Choroid plexus epithelial cell (primary cell): ENCODE measurements at places on chromosomes 2 and 18.

DNA sequence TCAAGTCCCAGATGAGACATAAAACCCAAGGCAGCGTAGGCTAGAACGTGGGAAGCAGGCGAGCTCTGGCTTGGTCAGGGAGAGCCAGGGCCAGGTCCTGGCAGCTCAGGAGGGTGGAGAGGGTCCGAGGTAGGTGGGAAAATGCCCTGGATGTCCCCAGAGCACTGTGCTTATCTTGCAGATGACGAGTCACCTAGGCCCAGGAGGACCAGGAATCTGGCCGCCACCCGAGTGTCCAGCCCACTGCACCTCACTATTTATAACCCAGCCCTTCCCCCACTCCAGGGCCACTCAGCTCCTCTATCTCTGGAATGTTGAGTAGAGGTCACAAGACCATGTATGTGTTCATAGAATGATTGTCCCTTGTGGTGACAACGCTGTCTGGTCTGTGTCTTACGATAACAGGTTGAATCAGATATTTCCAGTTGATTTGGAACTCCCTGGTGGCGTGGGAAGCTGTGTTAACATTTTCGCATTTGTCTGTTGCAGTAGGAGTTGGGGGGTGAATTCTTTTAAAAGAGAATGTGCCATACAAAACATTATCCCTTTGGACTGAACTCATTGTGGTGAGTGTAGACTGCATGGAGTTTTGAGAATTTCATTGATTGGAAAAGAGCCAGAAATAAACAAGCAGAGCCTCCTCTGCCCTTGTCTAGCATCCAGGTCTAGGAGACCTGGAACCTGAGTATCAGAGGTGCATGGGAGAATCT, 47.5 kb downstream of the EMILIN2 start:
- DNase-seq = no peak

GRCh38 chr2:74102516-74102915, 45.2 kb downstream of the BOLA3 start:
- DNase-seq = no peak

- no peak for DNase-seq
Measured at GRCh38 chr2:42761554-42761953, 2.4 kb downstream of the OXER1 start.

DNA sequence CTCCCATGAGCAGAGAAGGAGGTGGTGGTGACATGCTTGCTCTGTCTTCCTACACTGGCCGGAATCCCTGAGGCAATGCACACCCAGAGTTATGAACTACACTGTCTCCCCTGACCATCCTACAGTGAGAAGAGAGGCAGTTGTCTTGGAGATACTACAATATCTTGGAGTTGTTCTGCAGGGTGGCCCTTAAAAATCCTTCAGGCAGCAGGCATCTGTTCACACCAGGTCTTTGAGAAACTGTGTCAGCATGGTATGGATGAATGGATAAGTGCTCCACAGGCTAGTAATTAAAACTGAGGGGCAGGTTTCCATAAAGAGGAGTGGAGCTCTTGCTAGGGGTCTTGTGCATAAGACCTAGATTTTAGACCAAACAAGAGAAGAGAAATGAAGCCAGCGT, 223.7 kb upstream of the COPS8 start:
- DNase-seq = no peak

DNA sequence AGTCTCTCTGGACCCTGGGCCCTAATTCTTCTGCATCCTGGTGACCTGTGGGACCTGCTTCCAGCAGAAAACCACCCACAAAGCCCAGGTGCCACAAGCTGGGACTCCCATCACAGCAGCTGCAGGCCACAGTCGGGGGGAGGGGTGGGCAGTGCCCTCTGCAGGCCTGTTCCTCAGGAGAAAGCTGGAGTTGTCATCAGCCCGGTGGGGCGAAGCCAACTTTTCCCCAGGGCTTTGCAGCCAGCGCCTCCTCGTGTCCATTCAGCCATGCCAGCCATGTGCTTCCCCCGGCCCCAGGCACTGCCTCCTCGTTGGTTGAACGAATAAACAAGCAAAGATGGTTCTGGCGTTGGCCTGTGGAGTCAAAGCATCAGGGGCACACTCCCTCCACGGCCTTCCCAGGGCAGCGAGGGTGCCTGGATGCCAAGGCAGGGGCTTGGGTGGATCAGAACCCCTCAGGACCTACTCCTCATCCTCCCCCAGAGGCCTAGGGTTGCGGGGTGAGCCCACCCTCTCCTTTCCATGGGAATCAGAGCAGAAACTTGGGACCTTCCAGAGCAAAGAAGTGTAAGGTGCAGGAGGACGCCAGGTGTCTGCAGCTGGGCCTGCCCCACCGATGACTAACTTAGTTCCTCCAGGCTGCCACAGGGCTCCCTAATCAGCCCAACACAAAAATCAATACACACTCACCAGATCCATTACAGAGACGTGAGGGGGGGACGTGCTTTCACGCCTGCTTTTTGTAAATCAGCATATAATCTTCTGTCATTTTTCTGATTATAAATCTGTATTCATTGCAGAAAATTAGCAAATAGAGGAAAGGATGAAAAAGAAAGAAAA, 75.7 kb upstream of the RAB6C start:
- no peak for DNase-seq

- DNase-seq = no peak
Measured at GRCh38 chr18:59318460-59319050, at the start of gene CPLX4. CPLX4 (minus strand) TSS chr18:59318649; CDS start chr18:59318462, 187 bp downstream.

DNA sequence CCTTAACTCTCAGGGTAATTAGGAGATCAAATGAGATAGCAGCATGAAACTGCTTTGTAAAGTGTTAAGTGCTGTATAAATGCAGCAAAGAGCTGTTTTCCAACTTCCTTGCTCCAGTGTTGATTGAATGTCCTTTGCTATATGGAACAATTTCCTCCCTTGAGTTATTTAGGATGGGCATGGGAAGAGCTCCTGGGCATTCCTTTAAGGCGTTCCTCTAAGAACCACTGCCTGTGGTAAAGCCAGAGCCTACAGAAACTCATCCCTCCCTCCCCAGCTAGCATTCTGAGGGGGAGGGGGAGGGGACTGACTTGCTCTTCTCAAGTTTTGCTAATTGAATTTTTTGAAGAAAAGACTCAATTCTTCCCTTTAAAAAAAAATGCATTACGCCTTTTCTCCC, 1.4 kb downstream of the AKAIN1 start:
- no peak for DNase-seq
